Fibroblast of skin of left quadriceps (primary cell): ENCODE measurements at places on chromosomes 12 and 14.

- no peak for DNase-seq
These were observed 18.7 kb downstream of the GRIN2B start for GRCh38 chr12:13962699-13963098.

DNA sequence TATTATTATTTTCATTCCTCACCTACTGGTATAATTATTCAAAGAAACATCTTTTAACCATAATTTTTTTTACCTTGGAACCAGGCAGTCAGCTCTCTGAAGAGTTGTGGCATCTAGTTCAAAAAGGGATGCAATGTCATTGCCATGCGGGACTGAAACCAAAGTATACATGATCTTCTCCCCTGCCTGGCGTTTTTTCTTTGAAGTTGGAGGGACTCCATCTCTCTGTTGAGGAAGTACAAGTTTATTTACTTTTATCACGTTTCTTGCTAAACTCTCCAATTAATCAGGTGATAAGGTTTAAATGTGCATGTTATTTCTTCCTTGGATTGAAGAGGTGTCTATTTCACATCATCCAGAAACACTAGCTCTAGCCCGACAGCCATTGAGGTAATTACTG is 146.6 kb downstream of the ITPR2 start:
- DNase-seq, result no peak

DNA sequence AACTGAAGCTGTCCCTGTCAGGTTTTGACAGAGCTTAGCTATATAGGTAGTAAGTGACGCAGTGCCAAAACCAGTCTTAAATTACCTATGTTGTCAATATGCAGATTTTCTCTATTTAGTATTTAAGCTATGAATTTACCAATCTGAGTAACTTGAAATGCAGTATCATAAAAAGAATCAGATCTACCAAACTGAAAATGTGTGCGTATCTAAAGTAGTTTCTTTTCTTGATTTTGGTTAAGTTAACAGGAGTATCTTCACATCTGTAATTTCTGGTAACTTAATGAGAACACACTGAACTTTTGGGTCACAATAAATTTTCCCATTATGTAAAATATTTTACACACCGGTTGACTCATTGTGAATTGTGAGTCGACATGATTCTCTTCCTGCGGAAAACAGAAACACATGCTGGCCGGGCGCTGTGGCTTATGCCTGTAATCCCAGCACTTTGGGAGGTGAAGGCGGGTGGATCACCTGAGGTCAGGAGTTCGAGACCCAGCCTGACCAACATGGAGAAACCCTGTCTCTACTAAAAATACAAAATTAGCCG is 45.1 kb downstream of the TRAF3 start:
- DNase-seq, result no peak

DNA sequence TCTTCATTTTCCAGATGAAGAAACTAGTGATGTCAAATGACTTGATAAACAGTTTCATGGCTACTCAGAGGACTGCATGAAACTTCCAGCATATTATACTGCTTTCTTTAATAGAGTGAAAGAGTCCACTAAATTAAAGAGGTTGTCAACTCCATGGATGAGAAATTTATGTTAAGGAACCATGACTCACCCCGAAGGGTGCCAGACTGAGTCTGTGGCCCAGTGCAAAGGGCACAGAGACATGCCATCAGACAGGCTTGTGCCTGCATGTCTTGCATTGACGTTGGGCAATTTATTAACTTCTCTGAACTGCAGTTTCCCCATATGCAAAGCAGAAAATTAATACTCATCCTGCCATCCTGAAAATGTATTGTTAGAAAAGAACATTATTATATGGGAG is 382.4 kb downstream of the APAF1 start:
- no peak for DNase-seq

DNA sequence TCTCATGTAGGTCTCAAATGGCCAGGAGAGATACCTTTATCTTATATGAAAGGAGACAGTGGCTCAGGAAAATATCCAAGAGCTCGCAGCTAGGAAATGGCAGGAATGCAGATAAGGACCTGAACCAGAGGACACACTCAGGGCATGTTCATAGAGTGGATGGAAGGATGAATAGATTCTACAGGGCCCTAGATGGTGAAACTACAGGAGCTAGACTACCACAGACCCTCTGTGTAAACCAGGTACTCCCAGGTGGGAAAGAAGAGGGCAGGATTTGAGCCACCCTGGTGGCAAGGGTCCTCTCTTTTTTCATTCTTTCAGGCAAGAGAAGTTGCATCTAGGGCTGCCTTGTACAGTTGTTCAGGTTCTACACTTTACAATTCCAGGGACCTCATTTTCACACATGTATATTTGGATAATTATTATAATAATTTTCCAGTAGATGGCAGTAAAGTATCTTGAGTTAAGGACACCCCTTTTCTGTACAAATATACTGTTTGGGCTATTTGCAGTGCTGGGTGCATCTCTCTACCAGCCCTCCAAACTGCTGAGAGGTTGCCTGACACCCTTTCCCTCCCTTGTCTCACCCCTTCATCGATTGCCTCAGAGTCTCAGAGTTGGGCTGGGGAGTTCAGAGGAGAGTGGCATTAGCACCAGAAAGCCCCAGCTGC is 10.5 kb upstream of the ZDHHC22 start:
- no peak for DNase-seq

GRCh38 chr14:32408018-32408417 is 78.9 kb downstream of the AKAP6 start:
- no peak for DNase-seq

DNA sequence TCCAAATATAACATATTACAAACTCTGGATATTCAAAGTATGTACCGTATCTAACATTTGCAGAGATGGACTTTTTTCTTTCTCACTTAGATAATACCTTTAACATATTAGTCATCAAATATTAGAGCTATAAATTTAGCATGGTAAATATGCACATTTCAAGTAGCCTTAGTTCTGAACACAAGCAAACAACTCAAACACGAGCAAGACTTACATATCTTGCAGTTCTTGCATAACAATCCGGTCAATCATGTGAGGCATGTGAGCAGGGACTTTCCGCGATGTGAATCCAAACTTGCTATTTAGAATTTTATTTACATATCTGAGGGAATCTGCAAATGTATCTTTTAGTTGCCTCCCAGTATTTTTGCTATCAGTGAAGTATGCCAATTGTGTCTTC is 22.1 kb upstream of the SYCP3 start:
- no peak for DNase-seq

DNA sequence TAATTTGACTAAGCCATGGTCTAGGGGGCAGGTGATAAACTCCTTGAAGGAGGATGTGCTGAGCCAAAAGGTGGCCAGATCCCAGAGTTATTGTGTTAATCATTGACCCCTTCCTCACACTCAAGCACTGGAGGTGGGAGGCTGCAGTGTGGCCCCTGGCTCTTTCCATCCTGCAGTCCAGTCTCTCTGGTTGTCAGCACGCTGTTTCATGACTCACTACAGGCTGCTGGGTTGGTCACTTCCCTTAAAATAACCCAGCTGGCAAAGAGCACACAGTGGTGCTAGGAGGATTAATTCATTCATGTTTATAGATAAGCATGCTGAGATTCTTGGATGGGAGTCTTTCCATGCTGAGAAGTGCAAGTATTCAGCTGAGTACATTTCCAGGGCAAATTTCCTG is 228.9 kb downstream of the ANO2 start:
- no peak for DNase-seq

DNA sequence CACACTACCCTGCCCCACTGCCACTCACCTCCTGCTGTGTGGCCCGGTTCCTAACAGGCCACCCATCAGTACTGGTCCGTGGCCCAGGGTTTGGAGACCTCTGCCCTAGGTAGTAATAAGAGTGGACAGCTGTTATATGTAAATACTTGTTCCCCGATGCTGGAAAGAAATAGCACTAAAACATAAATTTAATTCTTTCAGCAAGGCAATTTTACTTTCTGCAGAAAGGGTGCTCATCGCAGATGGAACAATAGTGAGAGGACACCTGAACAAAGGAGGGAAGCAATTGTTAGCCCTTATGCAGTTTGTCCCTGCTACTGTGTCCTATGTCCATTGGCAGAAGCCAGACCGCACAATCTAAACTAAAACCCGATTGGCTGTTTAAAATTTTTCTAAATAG is 5.9 kb upstream of the CYP46A1 start:
- no peak for DNase-seq

DNA sequence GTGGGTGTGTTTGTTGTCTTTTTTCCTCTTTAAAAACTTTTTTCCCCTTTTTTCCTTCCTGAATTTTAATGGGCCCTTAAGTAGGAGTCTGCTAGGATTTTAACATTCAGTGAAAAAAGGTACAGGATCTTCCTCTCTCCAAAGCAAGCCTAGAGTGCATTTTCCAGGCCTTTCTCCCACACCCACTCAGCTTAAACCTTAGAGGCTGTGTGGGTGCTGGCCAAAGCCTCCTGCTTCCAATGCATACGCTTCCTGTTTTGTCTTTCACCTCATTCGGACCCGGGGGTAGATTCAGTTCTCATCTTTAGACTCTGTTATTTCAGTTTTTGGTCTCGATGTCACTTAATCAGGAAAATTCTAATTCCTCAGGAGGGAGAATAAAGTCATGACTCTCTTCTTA is 51.2 kb downstream of the TMEM30B start:
- no peak for DNase-seq

- DNase-seq, result no peak
These were observed 18.0 kb downstream of the CLEC9A start for GRCh38 chr12:10048526-10048925.

DNA sequence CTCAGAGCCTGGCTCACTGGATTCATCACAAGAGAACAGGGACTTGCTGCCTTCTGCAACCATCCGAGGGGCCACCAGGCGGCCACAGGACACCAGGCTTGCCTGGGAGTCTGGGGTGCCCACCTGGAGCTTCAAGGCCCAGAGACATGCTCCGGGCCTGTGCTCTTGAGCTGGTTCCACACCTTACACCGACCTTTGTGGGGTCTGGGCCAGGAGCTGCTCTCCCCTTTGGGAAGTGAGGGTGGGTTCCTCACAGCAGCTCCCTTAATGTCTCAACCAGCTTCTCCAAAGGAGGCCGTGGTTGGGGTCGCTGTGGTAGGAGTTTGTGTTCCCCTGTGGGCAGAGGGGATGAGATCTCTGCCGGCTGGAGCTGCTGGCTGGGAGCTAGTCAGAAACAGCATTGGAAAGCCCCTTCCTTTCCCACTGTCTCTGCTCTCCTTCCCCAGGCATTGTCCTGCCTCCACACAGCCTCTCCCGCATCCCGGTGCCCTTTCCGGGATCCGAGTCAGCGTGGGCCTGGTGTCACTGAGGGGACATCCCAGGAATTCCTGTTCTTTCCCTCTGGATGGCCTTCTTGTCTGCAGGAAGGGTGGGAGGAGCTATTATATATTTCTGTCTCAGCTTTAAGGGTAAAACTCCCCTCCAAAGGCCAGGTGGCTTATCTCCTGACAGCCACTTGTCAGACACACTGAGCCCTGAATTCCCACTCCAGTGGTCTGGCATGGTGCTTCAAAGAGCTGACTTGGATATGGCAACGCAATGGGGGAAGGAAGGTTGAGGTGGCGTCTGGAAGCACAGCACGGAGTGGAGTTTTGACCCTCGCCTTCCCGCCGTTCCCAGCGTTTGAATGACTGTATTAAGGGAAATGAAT is 5.1 kb upstream of the PAPLN start:
- DNase-seq, result no peak

DNA sequence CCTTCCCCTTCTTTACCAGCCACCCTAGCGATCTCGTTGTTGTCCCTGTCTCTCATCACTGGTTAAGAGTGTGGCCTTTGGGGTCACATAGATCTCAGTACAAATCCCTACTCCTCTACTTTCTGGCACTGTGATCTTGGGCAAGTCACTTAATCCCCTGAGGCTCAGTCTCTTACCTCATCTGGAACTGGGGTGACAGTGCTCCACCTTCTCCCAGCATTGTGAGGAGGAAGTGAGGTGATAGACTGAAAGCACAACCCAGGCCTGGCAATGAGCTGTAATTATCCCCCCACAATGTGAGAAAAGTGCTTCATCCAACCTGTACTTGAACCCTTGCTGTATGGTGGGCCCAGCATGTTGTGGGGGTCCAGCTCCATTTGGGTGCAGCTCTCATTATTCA is 48.0 kb downstream of the IRAK3 start:
- no peak for DNase-seq

DNA sequence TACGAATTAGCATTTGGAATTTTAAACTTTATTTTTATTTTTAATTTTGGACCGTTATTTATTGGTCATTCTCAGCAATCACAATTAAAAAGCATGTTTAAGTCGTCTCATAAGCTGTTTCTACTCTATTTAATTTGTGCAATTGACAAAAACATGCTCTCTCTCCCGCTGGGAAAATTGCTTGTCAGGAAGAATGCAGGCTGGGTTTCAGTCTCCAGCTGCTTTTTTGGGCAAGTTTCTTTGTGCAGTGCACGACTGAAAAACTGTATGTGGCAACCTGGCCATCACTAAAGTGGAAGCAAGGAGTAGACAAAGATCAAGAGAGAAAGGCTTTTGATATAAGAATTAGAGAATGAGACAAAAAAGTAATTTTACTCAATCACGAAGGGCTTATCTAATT is 941.5 kb upstream of the MDGA2 start:
- DNase-seq, result no peak

DNA sequence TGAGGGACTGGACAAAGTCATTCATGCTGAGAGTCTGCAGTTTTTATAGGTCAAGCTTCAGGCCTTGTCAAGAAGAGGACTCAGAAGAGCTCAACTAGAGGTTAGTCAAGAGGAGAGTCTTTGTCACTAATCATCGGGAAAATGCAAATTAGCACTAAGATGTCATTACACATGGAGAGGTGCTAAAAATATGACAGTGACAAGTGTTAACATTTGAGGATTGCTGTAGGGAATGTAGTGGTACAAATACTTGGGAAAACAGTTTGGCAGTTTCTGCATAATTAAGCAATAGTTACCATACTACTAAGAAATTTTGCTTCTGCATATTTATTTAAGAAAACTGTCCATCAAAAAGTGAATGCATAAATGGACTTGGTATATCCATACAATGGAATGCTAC is 60.9 kb upstream of the CSRP2 start:
- no peak for DNase-seq

GRCh38 chr14:51445001-51445390 is 204.9 kb downstream of the TMX1 start:
- no peak for DNase-seq

GRCh38 chr12:121392325-121392716 is 7.6 kb upstream of the RNF34 start:
- DNase-seq, result no peak

DNA sequence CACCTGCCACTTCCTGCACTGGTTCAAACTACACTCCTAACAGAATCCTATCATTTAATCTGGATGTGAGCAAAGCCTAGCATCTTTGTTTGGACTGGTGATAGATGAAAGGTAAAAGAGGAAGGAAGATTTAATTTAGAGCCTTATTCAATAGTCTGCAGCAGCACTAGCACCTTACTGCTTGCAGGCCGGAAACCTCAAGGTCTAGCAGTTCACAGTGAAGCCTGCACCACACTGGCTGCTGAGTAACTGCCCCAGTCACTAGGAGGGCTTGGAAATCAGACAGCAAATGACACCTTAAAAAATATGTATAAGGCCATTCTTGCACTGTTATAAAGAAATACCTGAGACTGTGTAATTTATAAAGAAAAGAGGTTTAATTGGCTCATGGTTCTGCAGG is 358.0 kb downstream of the DAD1 start:
- DNase-seq, result no peak

- no peak for DNase-seq
These were observed 69.0 kb downstream of the ZFP36L1 start for GRCh38 chr14:68723808-68724268.
